Activated CD4-positive, alpha-beta memory T cell treated with anti-CD3 and anti-CD28 coated beads, Interleukin-2, amount 10 ng/mL, durations not matched to agents 7 days and 5 days (primary cell): ENCODE measurements at places on chromosomes 3 and 15.

DNA sequence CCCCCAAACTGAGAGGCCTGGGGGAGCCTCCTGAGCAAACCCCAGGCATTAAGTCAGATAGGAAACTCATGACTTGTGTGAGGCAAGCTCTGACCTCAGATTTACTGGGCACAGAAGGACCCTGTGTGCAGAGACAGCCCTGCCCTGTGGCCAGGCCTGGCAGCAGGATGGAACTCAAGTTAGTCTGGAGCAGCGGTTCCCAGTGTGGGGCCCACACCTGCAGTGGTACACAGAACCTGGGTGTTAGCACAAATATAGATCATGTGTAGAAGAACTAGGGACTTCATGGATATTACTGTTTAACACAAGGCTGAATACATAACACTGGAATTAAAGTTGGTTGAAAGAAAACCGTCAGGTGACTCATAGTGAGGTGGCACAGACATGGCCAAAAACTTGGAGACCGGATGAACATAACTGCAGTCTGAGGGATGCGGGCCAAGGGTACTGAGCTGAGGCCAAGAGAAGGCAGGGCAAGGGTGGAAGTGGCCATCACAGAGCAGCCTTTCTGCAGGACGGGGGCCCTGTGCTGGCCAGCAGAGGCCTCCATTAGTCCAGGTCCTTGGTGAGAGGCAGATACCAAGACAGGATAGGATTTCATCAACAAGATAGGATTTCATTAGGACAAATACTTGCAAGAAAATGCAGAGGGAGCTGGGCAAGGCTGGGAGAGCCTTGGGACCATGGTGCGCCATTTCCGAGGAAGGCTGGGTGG is 40.9 kb downstream of the IRAK2 start:
- DNase-seq, result no peak

- DNase-seq, result no peak
Observed at GRCh38 chr3:15861163-15861562, 63.4 kb upstream of the ANKRD28 start.

- DNase-seq, result no peak
Observed at GRCh38 chr3:112681822-112682325, 40.9 kb upstream of the CCDC80 start.

GRCh38 chr3:50128001-50128400 is 27.1 kb upstream of the SEMA3F start:
- DNase-seq, result no peak

DNA sequence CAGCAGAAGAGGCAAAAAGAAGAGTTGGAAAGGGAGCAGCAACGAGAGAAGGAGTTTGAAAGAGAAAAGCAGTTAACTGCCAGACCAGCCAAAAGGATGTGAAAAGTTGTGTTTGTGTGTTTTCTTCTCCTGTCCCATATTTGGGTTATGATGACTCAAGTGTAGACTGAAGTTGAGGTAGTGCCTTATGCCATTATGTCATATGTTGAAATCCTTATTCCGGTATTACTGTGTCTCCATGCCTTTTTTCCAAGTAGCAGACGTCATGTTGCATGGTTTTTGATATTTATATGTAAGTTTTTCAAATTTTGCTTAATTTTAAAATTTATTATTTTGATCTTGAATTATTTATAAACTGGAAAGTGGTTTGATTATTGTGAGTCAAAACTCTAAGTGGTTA is 19.2 kb downstream of the BLOC1S6 start:
- no peak for DNase-seq

- DNase-seq, result no peak
Observed at GRCh38 chr3:9422712-9423424, 25.5 kb downstream of the SETD5 start.

DNA sequence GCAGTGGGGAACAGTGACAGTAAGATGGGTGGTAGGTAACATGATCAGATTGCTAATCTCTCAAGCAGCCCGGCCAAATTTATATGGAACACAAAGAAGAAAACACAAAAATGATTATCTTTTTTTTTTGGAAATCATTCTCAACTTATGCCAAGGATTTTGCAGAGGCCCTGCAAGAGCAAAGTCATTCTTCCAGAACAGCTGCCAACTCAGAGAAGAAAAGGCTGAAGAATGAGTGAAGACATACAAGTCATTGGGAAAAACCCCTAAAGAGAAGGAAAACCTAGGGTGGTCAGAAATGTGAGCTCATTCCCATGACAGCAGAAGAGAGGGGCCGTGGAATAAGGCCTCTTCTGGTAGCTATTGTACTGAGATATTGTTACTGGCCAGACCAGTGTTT is 246.7 kb downstream of the SHOX2 start:
- DNase-seq, result no peak

DNA sequence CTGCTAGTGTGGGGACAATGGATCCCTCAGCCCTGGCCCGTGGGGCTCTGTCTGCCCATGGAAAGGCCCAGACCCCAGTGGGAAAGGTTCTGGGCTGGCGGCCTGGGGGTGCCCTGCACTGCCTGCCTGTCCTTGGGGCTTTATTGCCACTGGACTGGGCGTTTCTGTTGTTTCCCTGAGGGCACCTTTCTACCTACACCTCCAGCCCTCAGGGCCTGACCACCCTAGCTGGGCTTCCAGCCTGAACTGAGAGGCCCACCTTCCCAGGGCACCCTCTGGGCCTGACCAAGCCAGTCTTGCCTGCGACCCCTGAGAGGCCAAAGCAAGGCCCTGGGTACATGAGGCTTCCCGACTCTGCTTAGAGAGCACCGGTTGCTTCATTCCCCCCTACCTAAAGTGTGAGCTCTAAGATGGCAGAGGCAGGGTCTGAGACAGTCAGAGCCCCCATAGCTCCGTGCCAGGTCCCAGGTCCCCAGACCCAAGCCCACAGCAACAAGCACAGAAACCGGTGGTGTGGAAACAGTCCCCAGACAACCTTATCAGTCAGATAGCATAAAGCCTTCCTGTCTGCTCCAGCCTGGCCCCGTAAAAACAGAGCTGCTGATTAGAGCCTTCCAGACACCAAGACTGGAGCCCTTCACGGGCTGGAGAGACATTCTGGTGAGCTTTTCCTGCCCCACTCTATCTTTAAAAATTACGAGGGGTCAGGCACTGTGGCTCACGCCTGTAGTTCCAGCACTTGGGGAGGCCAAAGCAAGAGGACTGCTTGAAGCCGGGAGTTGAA is 102.8 kb downstream of the CHSY1 start:
- no peak for DNase-seq

DNA sequence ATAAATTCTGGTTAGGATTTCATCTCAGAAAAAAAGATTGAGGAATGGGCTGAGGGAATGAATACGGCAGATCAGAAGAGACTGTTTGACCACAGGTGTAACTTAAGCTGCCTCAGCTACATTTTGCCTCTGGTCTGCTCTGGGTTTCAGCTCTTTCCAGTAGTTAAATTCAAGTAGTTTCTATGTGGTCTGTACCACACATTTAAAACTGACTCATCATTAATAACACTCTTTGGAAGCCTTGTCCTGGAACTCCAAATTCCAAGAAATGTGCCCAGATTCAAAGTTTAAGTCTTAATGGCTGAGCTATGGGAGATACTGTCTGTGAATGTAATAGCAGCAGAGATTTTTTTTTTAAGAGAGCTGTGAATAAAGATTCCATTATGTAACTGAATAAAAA is 133.1 kb upstream of the IGSF10 start:
- no peak for DNase-seq
